ENCODE measurements at places on chromosomes 13 and 19.
A peak's percentile ranks its signal among the peaks of the same experiment; 100 is the strongest.

DNA sequence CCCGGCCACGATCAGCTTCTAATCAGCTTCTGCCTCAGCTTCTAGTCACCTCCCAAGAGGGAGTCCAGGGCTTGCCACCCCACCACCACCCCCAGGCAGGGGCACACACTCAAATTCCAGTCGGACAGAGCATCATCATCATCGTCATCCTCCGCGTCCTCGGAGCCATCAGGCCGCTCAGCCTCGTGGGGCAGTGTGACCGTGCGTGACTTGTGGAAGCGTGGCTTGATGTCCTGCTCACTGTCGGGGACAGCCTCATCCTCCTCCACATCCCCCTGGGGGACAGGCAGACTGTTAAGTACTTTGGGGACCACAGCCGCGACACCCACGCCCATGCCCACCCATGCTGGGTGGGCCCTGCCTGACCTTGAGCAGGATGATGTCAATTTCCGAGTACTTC lies 12.5 kb downstream of the TNPO2 start:
- no peak for DNase-seq

- peak; percentile 57 for DNase-seq
Measured at GRCh38 chr19:49786376-49786820, 19.6 kb downstream of the AP2A1 start.

GRCh38 chr19:8640402-8641004 lies 10.1 kb downstream of the NFILZ start:
- no peak for DNase-seq

DNA sequence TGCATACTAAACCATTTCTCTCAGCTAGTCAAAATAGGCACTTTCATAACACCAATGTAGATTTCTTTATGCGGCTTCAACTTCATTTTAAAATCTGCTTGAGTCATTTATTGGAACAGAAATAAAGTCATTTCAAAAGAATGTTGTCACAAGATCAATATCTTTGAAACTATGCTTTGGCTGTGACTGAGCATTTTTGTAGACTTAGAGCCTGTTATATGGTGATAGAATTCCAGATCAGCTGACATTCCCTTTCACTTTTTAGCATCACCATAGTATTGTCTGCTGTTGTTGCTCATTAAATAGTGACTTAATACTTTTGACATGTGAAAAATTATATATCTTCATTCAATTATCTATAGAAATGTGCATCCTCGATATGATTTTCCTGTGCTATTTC lies 279.2 kb upstream of the PRR20A start:
- peak; percentile 57 for DNase-seq

- DNase-seq: no peak
Measured at GRCh38 chr13:98856983-98857382, 104.5 kb upstream of the SLC15A1 start.

DNA sequence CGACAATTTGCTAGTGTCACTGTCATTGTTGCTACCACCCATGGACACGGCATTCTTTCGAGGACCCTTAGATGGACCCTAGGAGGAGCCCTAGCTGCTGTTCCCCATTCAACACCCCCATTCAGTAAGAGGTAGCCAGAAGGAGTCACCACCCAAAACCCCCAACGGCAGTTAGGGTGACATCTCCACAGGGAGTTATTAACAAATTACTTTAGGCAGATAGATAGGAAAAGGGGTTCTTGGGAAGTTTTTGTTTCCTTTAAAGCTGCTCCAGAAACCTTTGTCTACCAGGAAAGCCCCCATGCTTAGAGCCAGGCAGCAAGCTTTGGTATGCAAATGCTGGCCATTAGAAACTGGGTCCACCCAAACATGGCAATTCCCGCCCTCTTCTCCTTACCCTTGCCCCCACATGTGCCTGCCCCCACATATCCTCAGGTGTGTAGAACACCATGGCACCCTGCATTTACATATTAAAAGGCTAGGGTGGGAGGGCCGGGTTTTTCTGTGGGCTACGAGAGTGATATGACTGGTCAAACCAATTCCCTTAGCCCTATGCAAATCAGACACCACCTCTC lies 190.9 kb downstream of the SLITRK6 start:
- DNase-seq: no peak

GRCh38 chr13:85108356-85108755 lies 690.9 kb downstream of the SLITRK6 start:
- DNase-seq: no peak

GRCh38 chr13:90070837-90071525 lies 1276.5 kb upstream of the MIR17HG start:
- no peak for DNase-seq
